ENCODE measurements at places on chromosomes 5 and 9.

GRCh38 chr9:126650404-126651341, 36.9 kb downstream of the LMX1B start:
- no peak for DNase-seq

DNA sequence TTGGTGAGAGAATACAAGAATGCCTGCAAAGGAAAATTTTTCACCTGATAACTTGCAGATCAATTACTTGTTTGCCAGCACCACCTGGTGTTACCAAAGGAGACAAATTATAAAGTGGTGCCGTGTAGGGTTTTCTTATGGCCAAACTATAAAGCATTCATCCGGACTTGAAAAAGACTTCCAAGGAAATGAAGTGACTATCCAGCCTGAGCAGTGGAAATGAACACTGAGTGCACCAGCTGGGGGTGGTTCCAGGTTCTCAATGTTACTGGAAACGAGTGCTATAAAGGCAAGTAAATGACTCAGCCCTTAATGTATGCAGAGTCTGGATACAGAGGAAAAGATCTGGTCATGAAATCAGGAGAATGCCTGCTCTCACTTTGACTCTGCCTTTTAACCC, 113.1 kb downstream of the DNAH5 start:
- no peak for DNase-seq

- no peak for DNase-seq
Measured at GRCh38 chr5:67813877-67814539, 401.5 kb upstream of the PIK3R1 start.

- no peak for DNase-seq
Measured at GRCh38 chr9:18501949-18502348, 28.0 kb downstream of the ADAMTSL1 start.

- no peak for DNase-seq
Measured at GRCh38 chr9:110143485-110143884, 64.5 kb downstream of the C9orf152 start.

DNA sequence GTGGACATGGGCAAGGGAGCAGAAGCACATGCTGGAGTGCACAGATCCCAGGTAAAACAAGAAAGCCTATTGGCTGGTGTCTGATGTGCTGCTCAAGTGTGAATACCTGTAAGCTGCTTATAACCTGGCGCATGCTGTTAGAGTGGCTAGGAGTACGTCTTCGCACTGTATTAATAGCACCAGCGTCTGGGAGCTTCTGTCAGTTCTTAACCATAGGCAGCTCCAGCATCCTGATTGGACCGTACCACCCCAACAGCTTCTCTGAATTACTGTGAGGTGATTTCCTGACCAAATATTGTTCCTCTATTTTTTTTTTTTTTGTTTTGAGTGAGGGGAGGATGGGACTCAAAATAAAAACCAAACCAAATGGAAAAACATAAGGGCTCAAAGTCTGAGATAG, 987.6 kb downstream of the PTPRD start:
- no peak for DNase-seq

Measured in left renal pelvis (tissue), 4 donors.